K562 (cell line): ENCODE measurements at places on chromosomes 12 and 14.

DNA sequence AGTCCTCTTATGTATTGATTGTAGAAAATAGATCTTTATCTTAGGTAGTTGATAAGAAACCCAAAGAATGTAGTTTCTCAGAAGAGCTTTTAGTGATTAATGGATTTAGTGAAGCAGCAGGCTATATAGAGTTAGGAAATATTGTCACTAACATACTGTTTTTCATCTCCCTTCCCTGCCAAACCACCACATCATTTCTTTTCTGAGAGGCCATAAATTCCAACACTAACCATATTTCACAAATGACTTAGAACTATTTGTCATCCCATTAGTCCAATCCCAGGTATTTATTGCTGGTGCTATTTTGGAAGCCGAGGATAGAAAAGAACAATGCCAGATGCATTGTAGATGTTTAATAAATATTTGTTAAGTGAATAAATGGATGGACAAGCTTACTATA lies 185.7 kb downstream of the KICS2 start:
- DNase-seq: no peak

- no peak for DNase-seq
These were observed 209.7 kb upstream of the ATP2B1 start for GRCh38 chr12:89918172-89918846.

DNA sequence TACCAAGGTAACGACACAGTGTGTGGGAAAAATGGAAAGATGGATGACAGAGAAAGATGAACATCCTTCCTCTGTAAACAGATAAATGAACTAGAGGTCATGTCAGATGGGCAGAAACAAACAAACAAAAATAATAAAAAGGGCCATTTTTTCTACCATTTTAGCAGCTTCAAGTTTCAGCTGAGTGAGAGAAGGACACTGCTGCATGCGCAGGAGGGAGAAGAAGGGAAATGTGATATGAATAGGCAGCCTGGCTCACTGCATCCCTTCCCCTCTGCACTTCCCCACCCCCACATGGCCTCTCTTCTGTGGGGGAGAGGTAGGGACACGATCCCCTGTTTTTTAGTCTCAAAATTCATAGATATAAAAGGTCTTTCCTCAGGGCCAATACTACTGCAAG lies 492.0 kb downstream of the NELL2 start:
- DNase-seq: no peak

- DNase-seq: no peak
These were observed 6.5 kb downstream of the AHNAK2 start for GRCh38 chr14:104971447-104972240.

- no peak for DNase-seq
These were observed 13.2 kb upstream of the TIGAR start for GRCh38 chr12:4307593-4308333.
